ENCODE measurements at places on chromosomes 4 and X.
A peak's percentile ranks its signal among the peaks of the same experiment; 100 is the strongest.

GRCh38 chr4:169993531-169993930, 32.7 kb downstream of the MFAP3L start:
- no peak for DNase-seq

- no peak for DNase-seq
Measured at GRCh38 chr4:171809854-171810253, 3.4 kb upstream of the GALNTL6 start.

DNA sequence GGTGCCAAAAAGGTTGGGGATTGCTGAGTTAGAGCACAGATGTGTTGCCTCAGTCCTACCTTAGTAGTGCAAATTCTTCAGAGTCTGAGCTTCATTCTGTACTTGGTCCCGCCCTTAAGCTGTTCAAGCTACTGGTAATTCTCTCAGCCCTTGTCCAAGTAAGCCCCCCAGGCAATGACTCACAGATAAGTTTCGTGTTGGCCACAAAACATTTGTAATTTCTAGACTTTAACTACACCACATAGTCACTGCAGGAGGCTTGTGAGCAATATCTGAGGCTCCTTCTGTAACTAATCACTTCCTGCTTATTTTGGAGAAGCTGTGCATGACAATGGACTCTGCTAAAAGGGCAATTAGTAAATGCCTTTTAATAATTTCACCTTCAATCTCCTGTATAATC, 1420.5 kb downstream of the PCDH7 start:
- no peak for DNase-seq

GRCh38 chrX:136768469-136769084, 12.2 kb downstream of the ARHGEF6 start:
- peak; percentile 20 for DNase-seq

DNA sequence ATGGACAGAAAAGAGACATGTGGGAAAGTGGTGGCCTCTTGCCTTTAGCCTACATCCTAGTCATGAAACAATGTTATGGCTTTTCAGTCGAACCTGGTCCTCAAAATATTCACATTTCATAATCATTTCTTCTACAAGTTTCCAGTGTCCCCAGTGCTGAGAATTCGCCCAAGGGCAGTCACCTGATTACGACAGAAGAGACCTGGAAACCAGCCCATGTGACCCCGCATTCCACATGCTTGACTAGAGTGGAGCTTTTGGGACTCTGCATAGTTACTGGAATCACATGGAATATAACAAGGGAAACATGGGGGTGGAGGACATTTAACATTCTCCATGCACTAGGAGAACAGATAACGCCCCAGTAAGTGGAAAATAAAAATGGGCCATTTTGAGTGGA, 100.1 kb downstream of the PPARGC1A start:
- DNase-seq: no peak

- no peak for DNase-seq
Measured at GRCh38 chrX:23804578-23804977, 21.6 kb downstream of the SAT1 start.

DNA sequence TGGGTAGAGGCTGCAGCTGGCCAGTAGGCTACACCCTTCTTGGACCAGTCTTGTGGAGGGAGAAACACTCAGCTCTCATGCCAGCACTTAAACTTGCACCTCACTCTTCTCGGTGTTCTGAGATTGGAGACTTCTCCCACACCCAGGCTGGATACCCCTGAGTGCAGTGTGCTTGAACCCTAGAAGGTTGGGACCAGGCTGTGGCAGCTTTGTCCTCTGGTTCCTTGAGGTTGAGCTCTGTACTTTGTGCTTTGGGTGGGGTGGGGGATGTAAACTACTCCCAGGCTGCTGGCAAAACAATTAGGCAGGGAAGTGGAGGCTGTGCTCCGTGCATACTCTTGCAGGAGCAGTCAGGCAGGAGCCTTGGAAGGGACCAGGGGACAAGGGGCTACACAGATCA, 143.6 kb upstream of the GNPDA2 start:
- DNase-seq: no peak

DNA sequence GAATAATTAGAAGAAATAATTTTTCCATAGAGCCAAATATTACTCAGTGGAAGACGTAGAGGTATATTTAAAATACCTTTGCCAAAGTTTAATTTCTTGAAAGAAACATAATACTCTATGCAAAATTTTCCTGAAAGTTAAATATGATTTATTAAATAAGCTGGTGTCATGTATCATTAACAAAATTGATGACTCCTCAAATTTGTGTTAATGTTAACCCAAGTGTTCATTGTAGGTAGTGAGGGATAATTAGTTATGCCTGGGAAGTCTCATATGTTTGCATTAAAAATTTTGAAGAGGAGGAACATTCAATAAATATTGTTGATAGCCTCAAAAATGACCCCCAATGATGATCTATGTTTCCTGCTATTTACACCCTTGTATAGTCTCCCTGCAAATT, 292.7 kb upstream of the AMOT start:
- no peak for DNase-seq

- DNase-seq: no peak
Measured at GRCh38 chr4:71066737-71067716, 73.6 kb downstream of the DCK start.

GRCh38 chr4:173121076-173121561, 47.5 kb upstream of the GALNT7 start:
- no peak for DNase-seq

DNA sequence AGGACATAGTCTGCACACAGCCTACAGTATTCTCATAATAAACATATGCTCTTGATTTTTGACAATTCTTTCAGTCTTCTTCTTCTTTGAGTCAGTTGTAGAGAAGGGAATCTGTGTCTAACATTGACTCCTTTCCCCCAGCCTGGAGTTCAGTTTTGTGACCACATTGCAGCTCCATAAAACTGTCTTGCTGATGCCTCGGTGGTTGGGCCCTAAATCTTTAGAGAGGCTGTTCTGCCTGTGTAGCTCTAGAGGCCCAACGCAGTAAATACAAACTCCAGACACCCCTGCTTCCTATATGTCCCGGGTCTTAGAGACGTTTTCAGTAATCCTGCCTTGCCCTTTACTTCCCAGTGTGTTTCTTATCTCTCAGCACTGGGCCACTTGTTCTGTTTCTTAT, 639.5 kb upstream of the AADAT start:
- no peak for DNase-seq

DNA sequence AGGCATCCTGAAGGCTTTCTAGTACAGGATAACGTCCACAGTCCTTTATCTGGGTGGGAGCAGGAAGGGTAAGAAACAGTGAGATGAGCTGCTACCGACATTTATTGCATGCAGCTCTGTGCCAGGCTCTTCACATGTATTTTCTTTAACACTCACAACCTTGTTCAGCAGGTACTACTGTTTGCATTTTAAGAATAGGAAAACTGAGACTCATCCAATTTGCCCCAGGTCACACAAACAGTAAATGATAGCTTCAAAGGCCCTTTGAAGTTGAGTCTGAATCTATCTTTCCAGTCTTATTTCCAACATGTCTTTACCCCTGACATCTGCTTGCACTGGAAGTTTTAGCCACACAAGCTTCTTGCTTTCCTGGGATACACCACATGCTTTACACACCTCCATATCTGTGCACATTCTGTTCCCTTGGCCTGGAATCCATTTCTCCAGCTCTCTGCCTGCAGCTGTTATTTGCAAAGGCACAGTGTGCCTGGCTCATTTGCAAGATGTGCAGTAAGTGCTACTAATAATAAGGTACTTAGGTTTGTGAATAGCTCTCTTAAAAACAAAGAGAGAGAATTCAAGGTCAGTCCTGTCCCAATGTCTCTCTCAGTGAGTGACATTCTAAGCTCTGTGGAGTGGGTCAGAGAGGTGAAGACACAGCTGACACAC, 61.2 kb downstream of the METTL14 start:
- DNase-seq: no peak

DNA sequence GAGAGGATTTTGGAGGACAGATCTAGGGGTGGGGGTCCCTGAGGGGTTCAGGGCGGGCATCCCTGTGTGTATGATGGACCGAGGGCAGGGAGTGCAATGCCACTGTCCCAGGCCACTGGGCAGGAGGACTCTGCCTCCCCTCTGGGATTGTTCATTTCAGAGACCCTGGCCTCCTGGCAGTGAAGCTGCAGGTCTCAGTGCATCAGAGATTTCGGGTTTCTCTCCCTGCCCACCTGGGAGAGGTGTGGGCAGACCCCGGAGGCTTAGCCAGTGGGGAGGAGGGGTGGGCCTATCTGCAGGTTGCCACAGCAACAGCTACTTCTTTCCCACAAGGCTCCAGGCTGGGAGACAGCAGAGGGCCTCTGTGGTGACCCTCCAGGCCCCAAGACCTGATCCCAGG, 80.1 kb upstream of the LRPAP1 start:
- DNase-seq: no peak

DNA sequence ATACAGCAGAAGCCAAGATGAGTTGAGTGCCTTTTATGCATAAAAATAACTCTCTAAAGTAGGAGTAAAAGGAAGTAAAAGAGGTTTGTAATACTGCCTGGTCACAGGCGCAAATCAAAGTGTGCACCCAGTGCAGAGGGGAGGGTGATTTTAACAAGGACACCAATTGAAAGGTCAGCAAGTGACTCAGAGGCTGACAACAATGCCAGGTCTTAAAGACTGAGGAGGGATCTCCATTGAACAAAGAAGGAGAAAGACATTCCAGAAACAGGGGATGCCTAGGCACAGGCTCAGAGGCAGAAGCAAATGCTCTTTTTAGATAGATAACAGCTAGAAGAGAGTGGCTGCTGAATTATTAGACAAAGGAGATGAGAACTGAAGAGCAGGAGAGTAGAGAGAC, 297.4 kb upstream of the VCX start:
- no peak for DNase-seq

DNA sequence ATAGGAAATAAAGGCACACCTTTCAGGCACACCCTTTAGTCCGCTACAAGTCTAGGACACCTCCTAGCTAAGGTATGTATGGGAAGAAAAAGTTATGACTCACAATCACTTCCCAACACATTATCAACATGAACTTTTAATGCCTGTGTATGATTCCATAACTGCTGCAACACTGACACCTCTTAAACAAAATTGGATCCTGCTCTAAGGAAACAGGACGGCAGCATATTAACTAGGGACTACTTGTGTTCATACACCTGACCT, 2.4 kb upstream of the PPP3CA start:
- no peak for DNase-seq

DNA sequence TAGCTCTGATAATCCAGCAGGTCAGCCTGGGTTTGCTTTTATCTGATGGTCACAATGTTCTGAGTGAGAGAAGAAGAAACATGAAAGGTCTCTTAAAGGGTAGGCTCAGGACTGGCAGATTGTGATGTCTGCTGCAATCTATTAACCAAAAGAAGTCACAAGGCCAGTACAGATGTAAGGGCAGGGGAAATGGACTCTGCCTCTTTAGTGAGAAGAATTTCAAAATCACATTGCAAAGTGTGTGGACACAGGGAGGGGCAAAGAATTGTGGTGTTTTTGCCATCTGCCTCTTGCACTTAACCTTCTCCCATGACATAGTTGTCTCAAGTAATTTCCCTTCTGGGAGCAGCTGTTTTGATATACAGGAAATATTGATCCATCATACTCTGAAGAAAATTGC, 40.9 kb downstream of the IL1RAPL1 start:
- no peak for DNase-seq

GRCh38 chr4:151569650-151570049, 160.7 kb downstream of the FHIP1A start:
- no peak for DNase-seq

- no peak for DNase-seq
Measured at GRCh38 chr4:113042502-113042901, 7.0 kb upstream of the ANK2 start.

- DNase-seq: peak; percentile 36
Measured at GRCh38 chr4:47933840-47934239, 19.5 kb upstream of the NFXL1 start.

- DNase-seq: no peak
Measured at GRCh38 chrX:22105231-22105630, 73.1 kb downstream of the PHEX start.

DNA sequence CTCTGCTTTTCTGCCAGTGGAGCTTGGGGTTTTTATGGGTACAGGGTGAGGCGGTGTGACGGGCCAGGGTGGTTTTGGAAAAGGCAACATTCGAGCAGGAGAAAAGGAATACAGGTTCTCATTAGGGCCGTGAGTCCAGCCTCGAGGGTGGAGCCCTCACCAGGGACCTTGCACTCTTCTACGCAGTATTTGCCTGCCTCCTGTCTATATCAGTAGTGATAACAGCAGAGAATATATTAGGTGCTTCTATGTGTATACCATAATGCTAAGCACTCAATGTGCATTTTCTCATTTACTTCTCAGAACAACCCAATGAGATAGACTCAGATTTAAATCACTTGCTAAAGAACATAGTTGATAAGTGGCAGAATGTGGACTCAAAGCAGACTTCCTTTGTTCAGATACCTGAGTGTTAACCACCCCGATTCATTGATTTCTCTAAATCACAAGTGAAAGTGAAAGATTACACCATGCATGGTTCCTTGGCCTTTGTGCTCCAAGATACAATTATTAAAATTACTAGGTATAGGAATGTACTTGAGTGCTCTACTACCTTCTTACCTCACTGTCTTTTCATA, 403.9 kb downstream of the PCDH7 start:
- DNase-seq: no peak

- peak; percentile 72 for DNase-seq
Measured at GRCh38 chr4:173536808-173537429, 6.9 kb upstream of the HAND2 start.
